Aortic smooth muscle cell (primary cell): ENCODE measurements at places on chromosomes 5 and 9. TPM values are rescaled to one million over a fixed set of nuclear protein-coding genes. Genes with fewer than 3 reads are reported as not detected.

The IGFBPL1 gene
- total RNA-seq, result not detected in 2 replicates

The WDR38 gene
- total RNA-seq, result not detected in 2 replicates

The FGF18 gene
- under 0.01 and 0.12 TPM in 2 replicates for total RNA-seq

The SPATA9 gene
- total RNA-seq, result 0.13 TPM in 1 of 2 replicates, not detected in the other

The GAS1 gene
- 5.5 and 5.7 TPM in 2 replicates for total RNA-seq

The CEP120 gene
- total RNA-seq, result 12.7 and 14.0 TPM in 2 replicates

The GPR151 gene
- not detected in 2 replicates for total RNA-seq

The CD72 gene
- total RNA-seq, result 1.1 TPM in 2 replicates

The CDX1 gene
- total RNA-seq, result 0.12 and 0.13 TPM in 2 replicates

The LTC4S gene
- 6.1 and 6.6 TPM in 2 replicates for total RNA-seq

The CMBL gene
- total RNA-seq, result 5.8 and 7.3 TPM in 2 replicates

The PAIP1 gene
- 72.9 and 73.9 TPM in 2 replicates for total RNA-seq

The MCCC2 gene
- total RNA-seq, result 19.3 and 20.1 TPM in 2 replicates

The CD14 gene
- 1.6 and 2.4 TPM in 2 replicates for total RNA-seq

The MYORG gene
- 0.92 and 1.2 TPM in 2 replicates for total RNA-seq

The MAP1B gene
- total RNA-seq, result 135 and 251 TPM in 2 replicates
